ENCODE measurements at places on chromosomes 16 and 17.
A peak's percentile ranks its signal among the peaks of the same experiment; 100 is the strongest.

DNA sequence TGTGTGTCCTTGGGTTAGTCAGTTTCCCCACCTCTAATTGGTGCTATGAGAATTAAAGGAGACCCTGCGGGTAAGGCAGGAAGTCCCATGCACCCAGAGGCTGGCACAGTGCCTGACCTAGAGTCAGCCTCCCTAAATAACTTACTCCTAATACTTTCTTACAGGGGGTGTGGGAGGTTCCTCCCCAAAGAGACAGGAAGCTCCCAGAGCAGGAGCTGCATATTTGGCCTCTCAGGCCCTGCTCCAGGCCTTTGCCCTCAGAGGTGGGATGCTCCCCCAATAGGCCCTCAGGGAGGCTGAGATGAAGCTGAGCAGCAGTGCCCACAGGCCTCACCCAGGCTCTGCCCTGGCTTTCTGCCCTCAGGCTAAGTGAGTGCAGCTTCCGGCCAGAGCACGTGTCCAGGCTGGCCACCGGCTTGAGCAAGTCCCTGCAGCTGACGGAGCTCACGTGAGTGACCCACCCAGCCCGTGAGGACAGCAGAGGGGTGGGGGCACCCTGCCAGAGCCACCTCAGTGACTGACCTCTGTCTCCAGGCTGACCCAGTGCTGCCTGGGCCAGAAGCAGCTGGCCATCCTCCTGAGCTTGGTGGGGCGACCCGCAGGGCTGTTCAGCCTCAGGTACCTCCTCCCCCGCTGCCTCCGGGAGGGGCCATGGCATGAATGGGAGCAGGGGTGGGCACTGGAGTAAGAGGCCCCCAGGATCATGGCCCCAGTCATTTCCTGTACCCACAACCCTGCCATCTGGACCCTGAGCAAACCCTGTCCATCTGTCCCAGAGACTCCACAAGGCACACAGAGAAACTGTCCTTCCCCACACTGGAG lies 31.1 kb upstream of the CPNE2 start:
- DNase-seq = peak; percentile 71

- DNase-seq = no peak
Measured at GRCh38 chr17:78318843-78319242, 41.0 kb downstream of the SOCS3 start.

- no peak for DNase-seq
Measured at GRCh38 chr16:83837566-83837965, 29.8 kb downstream of the HSBP1 start.

DNA sequence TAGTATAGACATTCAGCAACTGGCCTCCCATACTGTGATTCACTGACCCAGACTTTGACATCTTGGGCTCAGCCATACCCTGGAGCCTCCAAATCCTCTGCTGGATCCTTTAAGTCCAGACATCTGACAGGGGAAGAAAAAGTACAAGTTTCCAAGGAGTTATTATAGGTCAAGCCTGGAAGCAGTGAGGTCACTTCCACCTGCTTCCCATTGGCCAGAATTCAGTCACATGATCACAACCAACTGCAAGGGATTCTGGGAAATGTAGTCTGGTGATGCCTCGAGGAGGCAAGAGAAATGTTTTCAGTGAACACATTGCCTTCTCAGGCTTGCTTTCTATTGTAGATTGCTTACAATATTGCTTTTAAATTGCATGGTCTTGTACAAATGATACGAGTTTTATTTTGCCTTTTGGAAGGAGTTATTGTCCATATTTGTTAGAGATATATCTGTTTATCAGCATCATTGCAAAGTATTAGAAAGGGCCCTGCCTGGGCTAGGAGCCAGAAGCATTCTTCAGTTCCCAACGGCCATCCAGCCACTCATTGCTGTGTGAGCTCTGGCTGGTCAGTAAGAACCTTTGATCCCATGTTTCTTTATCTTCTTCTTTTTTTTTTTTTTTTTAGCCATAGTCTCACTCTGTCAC lies 696.9 kb downstream of the WWOX start:
- peak; percentile 56 for DNase-seq

DNA sequence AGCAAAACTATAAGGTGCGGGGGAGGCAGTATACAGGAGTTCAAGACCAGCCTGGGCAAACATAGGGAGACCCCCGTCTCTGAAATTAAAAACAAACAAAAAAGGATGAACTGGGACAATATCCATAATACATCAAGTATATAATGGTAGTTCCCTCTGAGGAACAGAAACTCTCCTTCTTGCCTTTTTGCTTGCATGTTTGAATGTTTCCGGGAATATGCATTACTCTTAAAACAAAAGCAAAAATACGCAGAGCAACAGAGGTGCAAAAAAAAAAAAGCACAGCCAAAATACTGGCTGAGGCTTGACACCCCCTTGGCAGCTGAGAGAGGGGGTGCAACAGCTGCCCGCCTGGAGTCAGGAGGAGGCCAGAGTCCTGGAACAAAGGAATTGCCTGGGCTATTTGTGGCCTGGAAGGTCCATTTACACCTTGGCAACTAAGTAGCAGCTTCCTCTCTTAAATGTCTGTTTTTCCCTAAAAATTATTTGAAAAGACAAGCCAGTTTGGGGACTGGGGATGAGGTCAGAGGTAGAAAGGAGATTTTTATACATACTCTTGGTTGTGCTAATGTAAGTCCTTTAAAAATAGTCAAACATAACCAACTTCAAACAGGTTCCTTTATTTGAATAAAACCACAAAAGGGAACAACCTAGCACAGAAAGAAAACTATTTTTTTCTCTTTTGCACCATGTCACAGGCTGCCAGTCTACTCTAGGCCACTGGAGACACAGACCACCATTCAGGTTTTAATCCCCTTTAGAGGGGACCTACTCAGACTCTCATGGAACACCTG lies 19.5 kb downstream of the USP7 start:
- DNase-seq = no peak

DNA sequence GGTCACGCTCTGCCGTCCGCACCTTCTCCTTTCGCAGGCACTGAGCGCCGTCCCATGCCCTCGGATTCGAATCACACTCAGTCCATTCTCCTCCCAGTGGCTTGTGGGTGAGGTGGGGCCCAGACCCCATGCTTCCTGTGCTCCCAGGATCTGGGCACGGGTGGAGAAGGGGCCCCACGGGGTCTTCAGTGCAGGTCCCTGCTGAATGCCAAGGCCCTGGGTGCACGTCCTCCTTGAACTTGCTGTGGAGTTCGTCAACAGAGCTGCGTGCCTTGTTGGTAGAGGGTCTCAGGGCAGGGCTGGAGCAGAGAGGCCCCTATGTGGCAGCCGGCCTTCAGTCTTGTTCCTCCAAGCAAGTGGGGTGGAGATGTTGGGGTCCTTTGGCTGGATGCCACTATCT lies 7.3 kb upstream of the MC1R start:
- DNase-seq = peak; percentile 22

- no peak for DNase-seq
Measured at GRCh38 chr17:5069724-5070123, 8.5 kb upstream of the ZFP3 start.

- no peak for DNase-seq
Measured at GRCh38 chr17:17401271-17401781, 75.5 kb upstream of the MED9 start.

GRCh38 chr17:65183736-65184135 lies 46.6 kb downstream of the RGS9 start:
- no peak for DNase-seq

DNA sequence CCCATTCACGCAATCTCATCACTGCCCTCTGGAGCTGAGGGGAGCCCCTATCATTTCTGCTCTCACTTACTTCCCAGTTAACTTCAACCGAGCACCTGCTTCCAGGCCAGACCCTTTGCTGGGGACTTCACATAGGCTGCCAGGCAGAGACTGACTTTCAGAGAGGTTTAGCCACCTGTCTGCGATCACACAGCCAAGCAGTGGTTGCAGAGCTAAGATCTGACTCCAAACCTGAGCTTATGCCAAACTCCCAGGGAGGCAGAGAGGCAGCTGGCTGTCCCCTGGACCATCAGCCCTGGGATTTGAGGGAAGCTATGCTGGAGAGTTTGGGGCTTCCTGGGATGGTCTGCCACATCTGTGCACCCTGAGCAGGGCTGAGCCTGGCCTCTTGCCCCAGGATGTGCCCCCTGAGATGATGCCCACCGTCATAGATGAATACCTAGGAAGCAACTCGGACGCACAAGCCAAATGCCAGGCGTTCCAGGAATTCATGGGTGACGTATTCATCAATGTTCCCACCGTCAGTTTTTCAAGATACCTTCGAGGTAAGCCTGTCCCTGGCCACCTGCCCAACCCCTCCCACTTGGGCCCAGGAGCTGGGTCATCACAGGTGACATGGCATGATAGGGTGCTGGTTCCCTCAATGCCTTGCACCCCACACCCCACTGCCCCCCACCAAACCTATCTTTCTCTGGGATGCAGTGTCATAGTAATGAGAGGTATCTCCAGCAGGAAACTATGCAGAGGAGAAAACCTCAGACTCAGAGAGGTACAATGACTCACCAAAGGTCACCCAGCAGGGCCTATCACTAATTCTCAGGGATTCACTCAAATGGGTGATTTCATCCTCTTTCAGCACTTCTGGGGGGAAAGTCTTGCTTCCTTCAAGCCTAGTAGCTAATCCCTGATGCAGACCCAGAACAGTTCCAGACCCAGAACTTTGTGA lies 10.0 kb downstream of the CES3 start:
- DNase-seq = no peak

GRCh38 chr16:50522324-50522723 lies 25.9 kb upstream of the NKD1 start:
- no peak for DNase-seq

- no peak for DNase-seq
Measured at GRCh38 chr17:54906683-54907082, 6.0 kb downstream of the TOM1L1 start.

DNA sequence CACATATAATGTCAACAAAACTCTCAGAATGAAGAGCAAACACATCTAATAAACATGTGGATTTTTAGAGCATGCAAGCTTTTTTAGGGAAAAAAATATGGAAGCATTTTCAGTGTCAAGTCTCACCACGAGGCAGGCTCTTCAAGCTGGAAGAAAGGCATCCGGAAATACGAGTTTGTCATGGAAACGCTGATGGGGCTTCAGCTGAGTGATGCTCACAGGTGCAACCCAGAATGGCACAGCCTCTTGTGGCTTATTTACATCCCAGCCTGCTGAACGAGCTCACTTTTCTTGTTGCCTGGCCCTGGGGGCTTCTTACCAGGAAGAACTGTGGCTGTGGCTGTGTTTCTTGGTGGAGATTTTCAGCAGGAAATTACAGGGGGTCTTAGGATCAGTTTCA lies 24.1 kb upstream of the DYNLL2 start:
- peak; percentile 40 for DNase-seq

DNA sequence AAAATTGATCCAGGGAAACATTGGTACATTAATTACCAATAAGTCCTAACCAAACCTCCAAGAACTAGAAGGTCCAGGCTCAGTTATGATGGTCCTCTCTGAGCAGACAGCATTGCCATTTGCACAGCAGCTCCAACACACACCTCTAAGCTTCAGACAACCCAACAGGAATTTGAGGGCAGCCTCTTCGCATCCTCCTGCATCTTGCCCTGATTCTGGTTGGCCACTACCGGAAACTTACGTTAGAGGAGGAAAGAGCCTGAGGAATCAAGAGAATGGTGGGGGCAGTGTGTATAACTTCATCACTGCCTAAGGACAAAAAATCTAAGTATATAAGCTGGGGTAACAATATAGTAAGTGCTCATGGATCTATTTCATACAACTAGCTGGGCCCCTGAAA lies 15.7 kb downstream of the FAM117A start:
- DNase-seq = no peak

DNA sequence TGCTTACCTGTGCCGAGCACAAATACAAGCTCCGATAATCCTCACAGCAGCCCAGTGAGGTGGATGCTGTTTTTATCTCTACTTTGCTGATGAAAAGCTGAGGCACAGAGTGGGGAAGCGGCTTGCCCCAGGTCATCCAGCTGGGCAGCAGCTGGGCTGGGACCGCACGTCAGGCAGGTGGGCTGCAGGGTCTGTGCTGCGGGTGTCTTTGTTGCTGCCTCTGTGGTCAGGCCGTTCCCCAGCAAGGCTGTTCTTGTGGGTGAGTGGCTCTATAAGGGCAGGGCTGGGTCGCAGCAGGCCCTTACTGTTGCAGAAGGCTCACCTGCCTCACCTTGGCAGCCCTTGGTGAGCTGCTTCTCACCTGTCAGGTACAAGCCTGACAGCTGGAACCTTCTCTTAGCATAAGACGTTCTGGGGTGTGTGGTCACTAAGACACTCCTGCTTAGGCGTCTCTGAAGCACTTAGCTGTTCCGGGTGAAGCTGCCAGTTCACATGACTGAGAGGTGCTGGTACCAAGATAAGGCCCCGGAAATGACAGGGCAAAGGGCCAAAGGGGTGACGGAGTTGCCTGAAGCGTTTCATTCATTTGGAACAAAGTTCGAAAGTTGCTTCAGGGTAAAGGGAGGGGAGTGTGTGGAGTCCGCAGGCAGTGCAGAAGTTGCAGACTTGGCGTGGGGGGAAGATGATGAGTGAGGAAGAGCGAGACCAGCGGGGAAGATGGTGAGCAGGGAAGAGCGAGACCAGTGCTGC lies 17.4 kb downstream of the IRF8 start:
- no peak for DNase-seq

GRCh38 chr16:11402051-11402744 lies 56.9 kb downstream of the RMI2 start:
- no peak for DNase-seq

DNA sequence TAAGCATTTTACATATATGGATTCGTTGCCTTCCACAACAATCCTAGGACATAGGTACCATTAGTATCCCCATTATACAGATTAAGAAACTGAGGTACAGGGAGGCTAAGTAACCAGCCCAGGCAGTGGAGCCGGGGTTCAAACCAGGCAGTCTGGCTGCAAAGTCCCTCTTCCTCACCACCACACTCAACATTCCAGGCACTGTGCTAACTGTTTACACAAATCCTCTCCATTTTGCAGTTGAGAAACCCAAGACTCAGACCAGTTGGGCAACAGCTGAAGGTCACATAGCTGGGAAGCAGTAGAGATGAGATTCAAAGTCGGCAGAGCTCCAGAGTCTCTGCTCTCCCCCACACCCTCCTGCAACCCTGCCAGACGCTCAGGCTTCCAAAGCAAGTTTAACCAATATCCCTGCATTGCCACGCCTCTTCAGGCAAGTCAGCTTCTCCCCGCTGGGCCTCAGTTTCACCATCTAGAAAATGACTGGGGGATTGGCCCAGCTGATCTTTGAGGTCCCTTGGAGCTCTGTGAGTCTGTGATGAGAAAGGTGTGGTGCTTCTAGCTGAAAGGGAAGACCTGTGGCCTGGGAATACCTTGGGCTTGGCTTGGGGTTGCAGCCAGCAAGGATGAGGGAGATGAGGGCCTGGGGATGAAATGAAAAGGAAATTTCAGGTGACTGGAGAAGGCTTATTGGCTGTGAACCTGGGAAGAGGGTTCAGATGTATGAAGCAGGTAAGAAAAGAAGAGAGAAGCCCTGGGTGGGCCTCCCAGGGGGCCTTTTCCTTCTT lies 14.0 kb downstream of the CCR7 start:
- DNase-seq = peak; percentile 80

DNA sequence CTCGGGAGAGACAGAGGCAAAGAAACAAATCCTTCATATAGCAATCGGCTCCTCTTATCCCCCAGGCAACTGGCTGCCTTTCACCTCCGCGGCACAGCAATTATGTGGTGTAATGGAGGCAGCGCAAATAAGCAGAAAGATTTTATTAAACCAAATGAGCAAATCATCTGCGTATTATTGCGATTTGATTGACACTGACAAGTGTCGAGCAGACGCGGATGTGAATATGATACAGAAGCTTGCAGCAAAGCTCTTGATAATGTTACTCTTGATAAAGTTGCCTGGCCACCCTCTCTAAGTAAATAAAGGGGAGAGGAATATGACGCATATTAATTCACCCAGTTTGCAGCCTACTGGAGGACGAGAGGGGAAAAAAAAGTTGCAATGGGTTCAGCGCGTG lies 26.5 kb upstream of the AKTIP start:
- no peak for DNase-seq
